ENCODE measurements at places on chromosomes 12 and 14. TPM values are rescaled to one million over a fixed set of nuclear protein-coding genes. Genes with fewer than 3 reads are reported as not detected.
A peak's percentile ranks its signal among the peaks of the same experiment; 100 is the strongest.

- no peak for DNase-seq
Measured at GRCh38 chr12:108342985-108343384, 3.9 kb upstream of the CMKLR1 start.

DNA sequence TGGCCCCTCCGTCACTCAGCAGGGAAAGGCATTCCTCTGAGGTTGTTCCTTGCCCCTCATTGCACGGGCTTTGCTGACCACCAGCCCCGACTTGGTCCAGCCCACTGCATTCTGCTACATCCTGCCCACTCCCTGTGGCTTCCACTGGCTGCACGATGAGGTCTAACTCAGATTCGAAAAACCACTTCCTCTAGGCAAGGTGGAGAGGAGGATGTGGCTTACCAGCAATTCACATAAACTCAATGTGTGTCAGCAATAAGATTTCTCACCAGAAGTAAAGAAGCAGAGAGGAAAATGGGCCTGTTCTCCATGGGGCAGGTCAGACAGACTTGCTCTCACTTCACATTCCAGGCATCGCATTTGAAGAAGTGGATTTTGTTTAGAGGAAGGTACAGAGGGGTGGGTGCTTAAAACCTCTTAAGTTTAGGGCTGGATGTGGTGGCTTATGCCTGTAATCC lies 14.7 kb downstream of the GPR68 start:
- DNase-seq, result no peak

GRCh38 chr12:68111995-68112394 lies 47.5 kb downstream of the IFNG start:
- no peak for DNase-seq

GRCh38 chr12:85836197-85837090 lies at the start of gene RASSF9:
RASSF9 (minus strand) TSS chr12:85836409; CDS start chr12:85836201, 208 bp downstream.
- DNase-seq, result no peak

The TOMM20L gene
- not detected for total RNA-seq

DNA sequence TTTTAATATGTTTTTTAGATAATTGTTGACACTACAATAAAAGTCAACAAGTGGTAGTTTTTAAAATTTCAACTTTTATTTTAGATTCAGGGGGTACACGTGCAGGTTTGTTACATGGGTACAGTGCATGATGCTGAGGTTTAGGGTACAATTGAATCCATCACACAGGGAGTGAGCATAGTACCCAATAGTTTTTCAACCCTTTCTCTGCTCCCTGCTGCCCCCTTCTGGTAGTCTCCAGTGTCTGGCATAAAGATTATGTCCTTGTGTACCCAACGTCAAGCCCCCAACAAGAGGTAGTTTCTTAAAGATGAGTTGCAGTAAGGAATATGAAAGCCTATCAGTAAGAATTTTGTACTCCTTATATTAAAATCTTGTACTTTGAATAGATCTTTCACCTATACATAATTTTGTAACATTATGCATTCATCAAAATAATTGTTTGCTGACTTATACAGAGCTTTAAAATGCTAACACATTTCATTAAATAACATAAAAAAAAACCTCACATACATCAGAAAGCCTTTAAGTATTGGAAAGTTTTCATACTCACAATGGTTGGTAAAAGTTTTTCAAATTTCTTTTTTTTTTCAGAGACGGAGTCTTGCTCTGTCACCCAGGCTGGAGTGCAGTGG lies 5.4 kb upstream of the RALGAPA1 start:
- DNase-seq, result peak; percentile 59

DNA sequence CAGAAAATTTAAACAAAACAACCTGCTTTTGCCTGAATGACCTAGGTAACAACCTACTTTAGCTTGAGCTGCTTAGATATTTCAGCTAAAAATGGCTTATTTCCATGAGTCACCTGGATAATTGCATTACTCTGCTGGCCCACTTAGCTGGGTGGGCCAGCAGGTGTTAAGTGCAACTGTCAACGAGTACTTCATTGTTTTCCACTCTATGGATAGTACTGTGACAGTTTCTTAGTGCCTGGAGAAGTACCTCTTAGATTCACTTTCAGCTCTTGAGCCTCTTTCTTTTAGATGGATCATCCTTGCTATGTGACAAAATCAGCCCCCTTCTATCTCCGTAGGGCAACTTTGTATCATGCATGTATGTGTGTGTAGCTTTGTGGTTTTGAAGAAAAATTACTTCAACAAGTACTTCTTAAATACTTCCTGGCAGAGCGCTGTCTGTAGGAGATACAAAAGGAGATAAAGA lies 368.2 kb upstream of the ATP2B1 start:
- DNase-seq, result no peak

GRCh38 chr14:74302152-74302628 lies 544 bp downstream of the ABCD4 start:
- DNase-seq, result no peak

- DNase-seq, result no peak
Measured at GRCh38 chr14:95155045-95155444, 2.3 kb downstream of the DICER1 start.

DNA sequence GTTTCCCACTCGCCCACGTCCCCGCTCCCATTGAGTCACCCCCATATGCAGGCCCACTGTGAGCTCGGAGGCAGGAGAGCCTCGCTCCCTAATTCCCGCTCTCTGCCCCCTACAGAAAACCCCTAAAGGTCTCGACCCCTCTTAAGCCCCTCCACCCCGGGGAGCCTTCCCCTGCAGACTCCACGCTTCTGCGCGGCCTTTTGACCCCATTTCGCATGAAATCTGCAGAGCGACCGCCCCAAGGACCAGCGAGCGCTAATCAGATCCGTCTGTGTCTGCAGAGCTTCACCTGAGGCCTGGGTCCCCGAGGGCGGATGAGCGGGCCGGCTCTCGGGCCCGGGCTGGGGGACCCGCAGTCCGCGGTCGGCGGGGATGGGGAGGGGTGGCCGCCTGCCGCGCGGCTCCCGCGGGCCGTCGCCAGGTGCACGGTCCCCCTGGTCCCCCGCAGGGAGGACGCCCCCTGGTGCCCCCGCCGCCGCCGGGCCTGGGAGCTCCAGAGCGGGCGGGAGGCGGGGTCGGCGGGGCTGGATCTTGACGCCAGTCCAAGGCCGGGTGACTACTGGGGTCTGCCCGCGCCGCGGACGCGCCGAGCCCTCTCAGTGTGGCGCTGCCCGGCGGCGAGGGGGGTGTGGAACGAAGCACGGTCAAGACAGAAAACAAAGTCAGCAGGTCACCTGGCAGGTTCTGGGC lies 10.1 kb downstream of the BMP4 start:
- DNase-seq, result peak; percentile 52

The TSHR gene
- total RNA-seq, result 0.15 TPM

DNA sequence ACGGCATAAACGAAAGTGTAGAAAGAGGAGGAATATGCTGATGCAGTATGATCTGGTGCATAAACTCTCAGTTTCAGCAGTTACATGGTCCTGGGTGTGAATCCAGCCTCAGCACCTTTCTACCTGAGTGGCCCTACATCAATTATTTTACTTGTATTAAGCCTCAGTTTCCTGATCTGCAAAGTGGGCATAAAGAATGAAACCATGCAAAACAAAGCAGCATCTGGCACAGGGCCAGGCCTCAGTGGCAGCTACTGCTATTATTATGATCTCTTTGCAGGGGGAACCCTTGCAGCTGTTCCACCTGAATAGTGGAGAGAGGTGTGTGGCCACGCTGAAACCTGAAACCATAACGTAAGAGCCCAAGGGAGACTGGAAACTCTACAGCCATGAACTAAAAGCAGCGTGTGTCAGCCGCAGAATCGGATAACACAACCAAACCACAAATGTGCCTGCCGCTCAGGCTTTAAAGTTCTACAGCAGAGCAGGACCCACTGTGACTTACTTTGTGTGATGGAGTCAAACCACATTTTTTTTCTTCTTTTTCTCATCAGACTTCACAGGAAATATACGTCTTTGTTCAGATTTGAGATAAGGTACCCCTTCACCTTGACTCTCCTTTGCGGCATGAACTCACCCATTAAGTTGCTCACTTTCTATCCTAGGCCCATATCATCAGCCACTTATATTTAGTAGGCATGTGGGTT lies 29.2 kb upstream of the FOS start:
- no peak for DNase-seq

- no peak for DNase-seq
Measured at GRCh38 chr12:48017496-48017895, 13.2 kb upstream of the COL2A1 start.

- DNase-seq, result peak; percentile 94
Measured at GRCh38 chr12:1660304-1661187, 30.3 kb upstream of the ADIPOR2 start.

Measured in left lobe of liver (tissue), 2 donors.